Liver (tissue), 10 donors: ENCODE measurements at places on chromosomes 11 and 22.

DNA sequence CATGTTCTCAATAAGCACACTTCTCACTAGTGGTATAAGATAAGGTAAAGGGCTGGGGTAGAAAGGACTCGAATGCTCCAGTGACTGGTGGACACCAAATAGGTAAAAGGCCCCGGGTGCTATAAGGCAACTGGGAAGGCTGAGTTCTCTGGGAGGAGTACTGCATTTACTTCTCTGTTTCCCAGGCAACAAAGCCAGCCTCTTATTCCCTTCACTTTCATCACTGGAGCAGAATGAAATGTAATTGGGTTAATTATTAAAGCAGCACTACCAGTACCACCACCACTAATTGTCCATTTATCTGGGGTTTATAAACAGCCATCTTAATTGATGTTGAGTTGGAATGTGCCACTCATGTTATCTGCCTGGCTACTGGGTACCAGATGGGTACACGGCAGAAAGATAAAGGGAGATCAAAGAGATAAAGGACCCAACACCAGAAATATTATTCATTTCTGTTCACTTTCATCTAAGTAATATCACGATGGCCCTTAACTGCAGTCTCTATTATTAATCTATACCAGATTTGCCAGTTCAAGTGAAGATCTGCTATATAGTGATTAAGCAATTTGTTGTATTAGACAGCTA lies 94.4 kb upstream of the CHRM4 start:
- H3K36me3 ChIP-seq: no peaks in the 10 kb centered on the region
- H3K27ac ChIP-seq: no peak overlapping the region
- H3K27me3 ChIP-seq: no peaks in the 10 kb centered on the region
- H3K4me1 ChIP-seq: no peaks in the 10 kb centered on the region
- no peak for DNase-seq
- H3K4me3 ChIP-seq: no peak overlapping the region

DNA sequence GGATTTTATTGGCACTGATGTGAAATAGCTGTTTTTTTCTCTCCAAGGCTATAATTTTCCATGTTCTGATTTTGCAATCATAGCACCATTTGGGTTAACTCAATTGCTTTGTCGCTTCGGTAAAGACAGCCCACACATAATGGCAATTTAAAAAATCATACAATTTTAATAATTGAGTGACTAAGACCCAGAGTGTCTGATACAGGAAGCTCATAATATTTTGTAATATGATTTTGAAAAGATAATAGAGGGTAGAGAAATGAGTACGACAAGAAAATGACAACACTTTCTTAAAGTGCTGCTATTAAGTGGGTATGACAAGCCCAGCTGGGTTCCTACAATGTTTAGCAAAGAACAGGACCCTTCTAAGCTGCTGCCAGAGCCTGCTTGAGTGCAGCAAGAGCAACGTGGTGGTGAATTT lies 439.1 kb downstream of the METTL15 start:
- no peak for DNase-seq
- no peak overlapping the region for H3K27ac ChIP-seq
- H3K27me3 ChIP-seq: no peaks in the 10 kb centered on the region
- H3K4me1 ChIP-seq: no peaks in the 10 kb centered on the region

DNA sequence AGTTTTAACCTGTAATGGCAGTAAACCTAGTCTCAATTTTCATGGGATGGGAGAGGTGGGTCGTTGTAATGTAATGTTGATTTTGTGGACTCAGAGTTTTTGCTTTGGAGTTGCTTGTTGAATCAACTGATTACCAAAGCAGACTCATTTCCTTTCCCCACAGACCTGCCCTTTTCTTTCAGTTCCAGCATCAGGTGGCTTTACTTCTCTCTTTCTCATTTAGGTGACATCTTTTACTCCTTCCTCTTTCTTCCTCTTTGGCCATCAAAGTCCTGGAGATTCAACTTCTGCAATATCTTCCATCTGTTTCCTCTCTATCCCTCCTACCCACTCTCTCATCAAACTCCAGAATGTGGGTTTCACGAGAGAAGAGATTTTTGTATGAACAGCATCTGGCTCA lies 313.9 kb downstream of the TMEM135 start:
- no peak overlapping the region for H3K4me3 ChIP-seq
- H3K27ac ChIP-seq: no peak overlapping the region
- no peaks in the 10 kb centered on the region for H3K36me3 ChIP-seq
- H3K4me1 ChIP-seq: peaks cover 1% of the 10 kb centered on the region

- H3K4me3 ChIP-seq: peak overlapping the region; percentile 88
- no peak overlapping the region for H3K27ac ChIP-seq
- no peaks in the 10 kb centered on the region for H3K27me3 ChIP-seq
- peaks cover 26% of the 10 kb centered on the region for H3K4me1 ChIP-seq
These were observed 593 bp downstream of the SSH3 start for GRCh38 chr11:67303835-67304411.
